Stimulated activated CD4-positive, alpha-beta T cell treated with anti-CD3 and anti-CD28 coated beads, TNF-alpha, amount 100 ng/mL, for 24 hours (primary cell): ENCODE measurements at places on chromosomes 3 and 15.

- DNase-seq = no peak
Observed at GRCh38 chr15:65778269-65778668, 13.8 kb downstream of the DENND4A start.

DNA sequence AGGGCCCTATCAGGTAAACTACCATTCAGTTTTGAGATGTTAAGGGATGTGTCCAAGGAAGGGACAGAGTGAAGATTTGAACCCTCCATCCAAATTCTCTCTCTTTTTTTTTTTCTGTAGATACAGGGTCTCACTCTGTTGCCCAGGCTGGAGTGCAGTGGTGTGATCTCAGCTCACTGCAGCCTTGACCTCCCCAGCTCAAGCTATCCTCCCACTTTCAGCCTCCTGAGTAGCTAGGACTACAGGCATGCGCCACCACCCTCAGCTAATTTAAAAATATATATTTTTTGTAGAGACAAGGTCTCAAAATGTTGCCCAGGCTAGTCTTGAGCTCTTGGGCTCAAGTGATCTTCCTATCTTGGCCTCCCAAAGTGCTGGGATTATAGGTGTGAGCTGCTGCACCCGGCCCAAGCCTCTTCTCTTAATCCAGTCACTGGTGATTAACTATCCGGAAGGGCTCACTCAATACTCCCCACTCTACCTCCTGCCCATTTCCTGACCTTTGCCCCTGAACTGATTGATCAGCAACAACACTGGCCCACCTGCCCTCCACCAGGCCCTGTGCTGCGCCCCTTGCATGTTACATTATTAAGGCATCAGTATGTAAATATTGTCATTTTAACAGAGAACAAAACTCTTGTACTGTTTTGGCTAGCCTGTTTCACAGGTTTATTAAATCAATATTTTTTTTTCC lies 164.7 kb downstream of the CTNNB1 start:
- no peak for DNase-seq

GRCh38 chr3:160885791-160886286 lies 129.8 kb downstream of the PPM1L start:
- DNase-seq = no peak

DNA sequence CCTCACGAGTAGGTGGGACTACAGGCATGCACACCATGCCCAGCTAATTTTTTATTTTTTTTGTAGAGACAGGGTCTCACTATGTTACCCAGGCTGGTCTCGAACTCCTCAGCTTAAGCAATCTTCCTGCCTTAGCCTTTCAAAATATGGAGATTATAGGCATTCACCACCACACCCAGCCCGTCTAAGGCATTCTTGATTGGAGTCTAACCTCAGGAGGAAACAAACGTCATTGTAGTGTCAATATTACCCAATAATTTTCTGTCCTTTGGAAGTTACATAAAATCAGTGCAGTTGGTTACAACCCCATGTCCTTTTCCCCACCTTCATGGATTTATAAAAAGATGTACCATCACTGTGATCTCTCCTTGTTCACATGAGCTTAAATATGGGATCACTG lies 41.8 kb downstream of the TIMP4 start:
- DNase-seq = no peak

- no peak for DNase-seq
Observed at GRCh38 chr15:60372756-60373155, 25.0 kb downstream of the ANXA2 start.

GRCh38 chr3:131995891-131996290 lies 38.9 kb downstream of the CPNE4 start:
- no peak for DNase-seq

GRCh38 chr3:9809615-9810432 lies at the start of gene TTLL3:
TSS of gene TTLL3 (plus strand) at chr3:9810262. CDS start at chr3:9810662, 400 bp downstream.
- peak; percentile 45 for DNase-seq

DNA sequence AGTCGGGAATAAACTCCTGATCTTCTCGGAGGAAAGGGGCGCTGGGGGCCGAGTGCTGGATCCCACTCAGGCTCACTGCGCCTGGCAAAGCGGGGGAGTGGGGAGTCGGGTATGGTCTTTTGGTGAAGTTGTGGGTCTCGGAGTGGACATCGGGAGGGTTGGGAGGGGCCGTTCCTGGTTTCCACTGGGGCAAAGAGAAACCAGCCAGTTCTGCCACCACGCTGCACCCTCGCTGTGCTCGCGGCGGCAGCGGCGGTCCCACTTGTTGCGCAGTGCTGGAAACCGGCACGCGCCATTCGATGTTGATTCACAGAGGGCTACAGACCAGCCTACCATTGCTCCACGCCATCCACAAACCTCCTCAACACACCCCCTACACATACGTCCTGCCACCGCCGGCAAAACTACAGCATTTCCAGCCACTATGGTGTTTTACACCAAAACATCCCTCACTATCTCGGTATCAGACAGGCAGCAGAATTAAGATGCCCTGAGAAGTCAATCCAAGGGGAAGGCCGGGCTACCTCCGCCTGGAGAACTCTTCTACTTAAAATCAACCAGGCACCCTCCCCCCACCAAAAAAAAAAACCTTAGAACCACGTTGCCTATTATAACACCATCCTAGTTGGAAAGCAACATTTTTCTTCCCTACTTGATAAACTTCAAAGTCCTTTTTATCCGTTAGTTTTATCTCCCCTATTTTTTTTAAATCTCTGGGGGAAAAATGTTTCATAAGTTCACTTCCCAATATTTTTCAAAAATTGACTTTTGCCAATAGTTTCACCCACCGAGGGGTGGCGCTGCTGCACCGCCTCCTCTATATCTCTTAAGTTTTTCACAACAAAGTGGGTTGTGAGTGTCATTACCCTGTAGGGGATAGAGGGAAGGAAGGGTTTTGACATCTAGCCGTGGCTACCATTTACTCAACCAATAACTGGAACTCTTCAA lies 3.6 kb downstream of the BCL6 start:
- peak; percentile 74 for DNase-seq

DNA sequence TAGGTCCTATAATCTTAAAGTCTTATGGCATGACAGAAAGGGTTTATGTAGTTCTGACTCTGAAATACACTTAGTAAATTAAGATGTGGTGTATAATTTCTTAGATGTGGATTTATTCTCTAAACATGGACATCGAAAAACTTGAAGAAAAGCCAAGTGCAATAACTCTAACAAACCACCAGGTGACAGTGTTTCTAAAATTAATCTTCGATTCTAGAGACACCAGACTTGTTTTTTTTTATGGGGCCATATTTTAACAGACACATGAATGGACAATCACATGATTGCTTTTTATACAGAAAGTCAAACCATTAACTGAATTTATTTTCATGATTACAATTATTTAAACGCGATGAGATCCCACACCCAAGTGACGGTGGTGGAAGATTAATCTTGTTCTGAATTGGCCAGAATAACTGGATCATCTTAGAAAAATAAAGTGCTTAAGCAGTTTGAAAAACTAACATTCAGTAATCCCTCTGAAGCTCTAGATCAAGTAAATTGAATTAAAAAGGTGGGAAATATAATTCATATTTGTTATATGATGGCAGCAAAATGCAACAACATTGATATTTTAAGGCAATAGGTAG lies 305.1 kb downstream of the LSAMP start:
- no peak for DNase-seq

DNA sequence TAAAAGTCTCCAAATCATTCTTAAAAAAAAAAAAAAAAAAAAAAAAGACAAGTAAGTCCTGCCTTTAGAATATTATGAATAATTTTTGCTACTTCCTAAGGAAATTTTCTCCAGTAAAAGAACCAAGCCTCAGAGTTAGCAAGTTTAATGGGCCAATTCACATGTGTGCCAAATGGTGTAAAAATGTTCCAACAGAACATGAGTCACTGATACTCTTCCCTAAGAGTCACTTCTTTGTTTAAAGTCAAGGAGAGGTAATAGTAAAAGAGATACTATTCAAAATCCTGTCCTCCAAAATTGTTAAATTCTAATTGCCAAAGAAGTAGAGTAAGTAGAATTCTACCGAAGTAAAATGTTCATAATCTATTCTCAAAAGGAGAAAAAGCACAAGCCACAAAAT lies 17.7 kb upstream of the CPA3 start:
- no peak for DNase-seq

- DNase-seq = no peak
Observed at GRCh38 chr3:119571688-119572087, 7.6 kb upstream of the ADPRH start.

GRCh38 chr15:34719695-34720094 lies 35.1 kb downstream of the GJD2 start:
- no peak for DNase-seq

GRCh38 chr3:133570937-133571320 lies 2.6 kb upstream of the CDV3 start:
- DNase-seq = no peak
